Globus pallidus (tissue), 1 donor: ENCODE measurements at places on chromosomes 3 and 15.

DNA sequence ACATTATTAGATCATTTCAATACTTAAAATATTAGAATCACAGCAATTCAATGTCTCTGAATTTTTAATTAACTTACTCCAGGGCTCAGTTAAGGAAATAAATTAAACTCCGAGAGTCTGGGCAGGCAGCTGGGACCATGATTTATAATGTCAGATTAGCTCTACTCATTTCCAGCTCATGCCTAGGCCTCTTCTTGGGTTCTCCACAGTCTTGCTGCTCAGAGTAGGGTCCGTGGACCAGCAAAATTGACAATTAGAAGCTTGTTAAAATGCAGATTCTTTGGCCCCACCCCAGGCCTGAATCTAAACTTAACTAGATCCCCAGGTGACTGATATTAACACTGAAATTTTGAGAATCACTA is 28.2 kb downstream of the ADAMTS9 start:
- no peak for DNase-seq

DNA sequence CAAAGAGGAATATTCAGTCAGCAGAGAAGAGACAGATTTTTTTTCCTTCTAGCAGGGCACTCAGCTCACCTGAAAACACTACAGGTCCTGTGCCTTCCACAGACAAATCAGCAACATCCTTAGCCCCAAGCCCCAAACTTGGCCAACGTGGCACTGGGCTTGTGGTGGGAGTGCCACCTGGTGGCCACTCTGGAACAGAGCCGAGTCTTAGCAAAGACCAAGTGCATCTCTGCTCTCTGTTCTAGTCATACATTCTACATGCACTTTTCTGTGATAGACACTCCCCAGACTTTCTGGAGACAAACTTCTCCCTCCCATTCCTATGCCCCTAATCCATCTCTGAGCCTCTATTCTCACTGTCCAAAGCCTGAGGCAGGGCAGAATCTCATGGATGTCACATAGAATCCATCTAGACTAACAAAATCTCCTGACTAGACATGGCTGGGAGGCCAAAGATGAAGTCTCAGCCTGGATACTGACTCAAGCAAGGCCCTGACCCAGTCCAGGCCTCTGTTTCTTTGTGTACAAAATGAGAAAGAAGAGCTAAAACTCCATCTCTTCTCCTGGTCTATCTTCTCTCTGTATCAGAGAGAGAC is 5.1 kb upstream of the SEMA7A start:
- DNase-seq: peak; percentile 83

GRCh38 chr3:40432793-40433192 is 24.3 kb upstream of the RPL14 start:
- no peak for DNase-seq

DNA sequence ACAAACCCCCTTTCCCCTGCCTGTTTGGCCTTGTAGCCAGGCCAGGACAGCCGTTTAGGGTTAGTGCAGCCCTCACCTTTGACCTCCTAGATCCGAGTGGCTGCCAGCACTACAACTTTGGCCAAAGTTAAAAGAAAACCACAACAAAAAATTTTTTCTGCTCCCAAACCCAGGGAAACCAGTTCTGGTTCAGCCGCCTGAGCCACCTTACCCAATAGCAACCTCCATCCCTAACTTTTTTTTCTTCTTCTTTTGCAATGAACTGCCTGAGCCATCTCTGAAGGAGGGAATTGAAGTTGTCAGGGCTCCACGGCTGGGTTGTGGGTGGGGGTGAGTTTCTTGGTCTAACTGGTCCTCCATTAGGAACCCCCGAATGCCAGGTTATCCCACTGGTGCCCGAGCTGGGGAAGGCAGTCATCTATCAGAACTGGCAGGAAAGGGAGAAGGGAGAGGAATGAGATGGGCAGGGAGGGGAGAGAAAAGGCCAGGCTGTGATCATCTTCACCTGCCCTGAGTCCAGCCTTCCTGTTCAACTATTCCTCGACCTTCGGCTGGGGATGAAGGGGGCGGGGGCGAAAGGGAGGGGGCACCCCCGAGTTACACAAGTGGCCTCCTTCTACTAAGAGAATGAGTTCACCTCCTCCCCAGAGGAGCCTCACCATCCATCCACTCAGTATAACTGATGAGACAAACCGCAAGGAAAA is 6.2 kb upstream of the NR2F2 start:
- DNase-seq: no peak

GRCh38 chr3:131543714-131544113 is 40.9 kb upstream of the MRPL3 start:
- peak; percentile 2 for DNase-seq

DNA sequence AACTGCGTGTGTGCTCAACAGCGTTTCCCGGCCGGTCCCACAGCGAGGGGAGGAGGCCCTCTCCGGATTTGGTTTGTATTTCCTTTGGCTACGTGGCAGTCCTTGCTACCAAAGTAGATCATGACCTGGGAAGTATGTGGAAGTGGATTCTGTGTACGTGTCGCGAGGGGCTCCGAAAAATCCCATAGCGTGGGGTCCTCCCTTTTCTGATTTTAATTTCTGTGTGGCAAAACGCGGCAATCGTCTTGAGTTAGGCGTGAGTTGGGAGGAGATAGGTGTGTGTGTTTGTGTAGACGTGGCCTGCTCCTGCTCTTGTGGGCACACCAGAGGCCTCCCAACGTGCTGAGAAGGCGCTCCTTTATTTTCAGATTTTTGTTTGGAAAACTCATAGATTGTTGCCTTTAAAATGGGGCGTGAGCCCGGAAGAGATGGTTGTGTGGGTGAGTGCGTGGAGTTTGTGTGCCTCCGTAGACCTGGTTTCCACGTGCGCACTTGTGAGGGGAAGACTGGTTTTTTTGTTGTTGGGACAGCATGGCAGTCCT is 1.2 kb downstream of the TRIM71 start:
- no peak for DNase-seq

- DNase-seq: no peak
Measured at GRCh38 chr3:72141264-72141663, 356.3 kb upstream of the PROK2 start.

GRCh38 chr15:45534821-45535220 is 12.3 kb upstream of the SLC30A4 start:
- peak; percentile 86 for DNase-seq

DNA sequence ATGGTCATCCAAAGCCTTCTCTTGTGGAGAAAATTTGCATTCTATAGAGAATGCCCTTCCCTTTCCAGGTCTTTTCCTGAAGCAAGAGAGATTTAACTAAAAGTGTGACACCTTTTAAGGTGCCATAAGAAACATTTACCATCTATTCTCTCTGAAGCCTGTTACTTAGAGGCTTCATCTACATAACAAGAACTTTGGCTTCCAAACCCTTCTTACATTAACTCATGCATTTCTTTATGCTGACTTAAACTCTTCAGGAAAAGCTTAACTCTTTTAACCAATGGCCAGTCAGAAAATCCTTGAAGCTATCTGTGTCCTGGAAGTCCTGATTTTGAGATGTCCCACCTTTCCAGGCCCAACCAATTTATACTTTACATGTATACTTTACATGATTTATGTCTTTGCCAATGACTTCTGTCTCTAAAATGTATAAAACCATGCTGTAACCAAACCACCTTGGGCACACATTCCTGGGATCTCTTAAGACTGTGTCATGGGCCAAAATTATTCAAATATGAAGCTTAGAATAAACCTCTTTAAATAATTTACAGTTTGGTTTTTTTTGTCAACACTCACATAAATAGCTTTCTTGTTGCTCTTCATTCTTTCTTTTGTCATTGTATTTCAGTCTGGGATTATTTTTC is 472.6 kb upstream of the NECTIN3 start:
- DNase-seq: no peak

- no peak for DNase-seq
Measured at GRCh38 chr3:127722091-127722784, 49.5 kb downstream of the ABTB1 start.

DNA sequence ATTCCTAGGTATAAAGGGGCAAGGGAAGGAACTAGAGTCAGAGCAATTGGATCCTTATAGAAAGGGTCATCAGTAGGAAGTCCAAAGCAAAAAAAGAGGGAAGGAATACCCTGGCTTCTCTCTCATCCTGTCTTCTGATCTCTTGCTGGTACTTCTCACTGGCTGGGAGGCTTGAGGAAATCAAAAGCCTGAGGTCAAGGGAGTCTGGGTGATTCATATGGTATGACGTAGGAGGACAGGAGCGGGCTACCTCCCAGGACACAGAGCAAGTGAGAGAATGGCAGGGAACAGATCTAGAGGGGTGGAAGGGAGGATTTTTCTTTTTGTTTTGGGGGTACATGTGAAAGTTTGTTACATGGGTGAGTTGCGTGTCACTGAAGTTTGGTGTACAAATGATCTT is 76.0 kb downstream of the CFAP20DC start:
- no peak for DNase-seq

GRCh38 chr3:106345353-106346027 is 476.7 kb upstream of the CBLB start:
- no peak for DNase-seq

GRCh38 chr15:90013503-90013937 is 12.4 kb downstream of the ZNF710 start:
- no peak for DNase-seq

- no peak for DNase-seq
Measured at GRCh38 chr15:23686466-23687142, 501 bp downstream of the NDN start.

GRCh38 chr3:52530918-52531826 is 2.5 kb downstream of the NT5DC2 start:
- DNase-seq: no peak

GRCh38 chr15:83290236-83290635 is 5.8 kb upstream of the BNC1 start:
- DNase-seq: no peak

GRCh38 chr3:57007521-57008460 is 52.7 kb upstream of the SPATA12 start:
- no peak for DNase-seq

GRCh38 chr3:142945023-142945422 is 18.5 kb downstream of the PAQR9 start:
- no peak for DNase-seq

DNA sequence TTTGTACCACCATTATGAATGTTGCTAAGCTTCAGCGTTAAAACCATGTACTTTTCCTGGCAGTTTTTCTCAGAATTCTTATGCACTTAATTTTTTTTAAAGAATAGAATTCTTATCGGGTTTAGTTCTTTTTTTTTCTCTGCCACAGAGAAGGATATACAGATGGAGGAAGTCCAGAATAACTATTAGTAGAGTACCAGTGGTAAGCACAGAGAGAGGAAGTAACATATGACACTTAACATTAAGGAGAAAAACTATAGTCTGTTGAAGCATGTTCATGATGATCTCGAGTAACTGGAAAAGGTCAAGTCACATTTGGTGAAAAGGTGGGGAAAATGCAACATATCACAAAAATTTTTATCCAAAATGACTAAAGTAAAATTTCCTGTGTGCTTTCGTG is 68.9 kb downstream of the RNF13 start:
- DNase-seq: no peak

DNA sequence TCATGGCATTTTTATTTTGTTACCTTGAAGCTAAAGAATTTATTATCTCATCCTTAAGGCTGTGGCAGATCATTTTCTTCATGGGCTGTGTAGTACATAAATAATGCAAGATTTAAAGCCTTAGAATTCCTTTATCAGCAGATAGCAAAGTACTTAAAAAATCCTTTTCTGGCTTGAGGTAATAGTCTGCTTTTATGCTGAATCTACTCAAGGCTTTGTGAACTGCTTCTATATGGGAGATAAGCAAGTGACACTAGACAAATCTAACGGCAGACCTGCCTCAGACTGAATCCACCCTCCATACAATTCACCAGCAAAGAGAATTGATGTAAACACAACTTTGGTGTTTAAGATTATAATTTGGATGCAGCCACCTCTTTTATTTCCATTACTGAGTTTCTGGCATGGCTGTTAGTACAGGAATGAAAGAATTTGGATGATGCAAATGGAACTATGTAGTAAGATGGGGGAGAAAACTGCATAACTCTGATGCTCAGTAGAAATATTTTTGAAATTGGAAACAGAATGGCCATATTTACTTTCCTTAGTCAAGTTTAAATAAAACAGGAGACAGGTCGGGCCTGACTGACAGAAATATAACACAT is 1121.5 kb downstream of the NAALADL2 start:
- DNase-seq: no peak

DNA sequence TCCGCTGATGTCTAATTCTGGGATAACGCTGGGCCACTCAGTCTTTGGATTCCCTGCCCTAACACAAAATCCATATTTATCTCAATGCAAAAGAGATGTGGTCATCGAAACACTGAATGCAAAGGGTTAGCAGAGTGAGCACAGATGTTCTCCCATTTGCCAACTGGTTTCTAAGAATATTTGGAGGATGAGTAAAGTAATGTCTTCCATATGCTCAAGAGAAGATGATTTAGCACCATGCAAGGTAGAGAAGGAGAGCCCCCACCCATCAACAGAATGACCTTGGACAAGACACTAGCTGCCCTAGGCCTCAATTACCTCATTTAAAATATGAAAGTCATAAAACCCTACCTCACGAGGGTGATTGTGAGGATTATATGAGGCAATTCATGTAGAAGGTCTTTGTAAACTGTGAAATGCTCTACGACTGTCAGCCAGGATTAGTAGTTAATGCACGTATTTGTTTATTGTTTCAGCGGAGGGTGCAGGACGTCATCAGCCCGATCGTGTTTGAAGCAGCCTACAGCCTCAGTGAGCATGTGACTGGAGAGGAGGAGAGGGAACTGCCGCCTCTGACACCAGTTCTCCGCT is 232.9 kb upstream of the CTDSPL start:
- DNase-seq: peak; percentile 36

DNA sequence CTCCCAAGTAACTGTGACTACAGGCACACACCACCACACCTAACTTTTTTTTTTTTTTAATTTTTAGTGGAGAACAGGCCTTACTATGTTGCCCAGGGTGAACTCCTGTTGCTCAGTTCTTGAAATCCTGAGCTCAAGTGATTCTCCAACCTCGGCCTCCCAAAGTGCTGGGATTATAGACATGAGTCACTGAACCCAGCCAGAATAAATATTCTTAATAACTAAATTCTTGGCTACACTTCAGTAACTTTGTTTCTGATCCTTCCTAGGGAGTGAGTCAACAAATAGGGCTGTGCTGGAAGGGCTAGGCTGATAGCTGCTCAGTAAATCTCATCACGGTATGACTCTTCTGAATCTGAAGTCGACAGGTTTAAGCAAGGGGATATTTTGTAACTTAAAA is 56.6 kb downstream of the P3H2 start:
- no peak for DNase-seq

DNA sequence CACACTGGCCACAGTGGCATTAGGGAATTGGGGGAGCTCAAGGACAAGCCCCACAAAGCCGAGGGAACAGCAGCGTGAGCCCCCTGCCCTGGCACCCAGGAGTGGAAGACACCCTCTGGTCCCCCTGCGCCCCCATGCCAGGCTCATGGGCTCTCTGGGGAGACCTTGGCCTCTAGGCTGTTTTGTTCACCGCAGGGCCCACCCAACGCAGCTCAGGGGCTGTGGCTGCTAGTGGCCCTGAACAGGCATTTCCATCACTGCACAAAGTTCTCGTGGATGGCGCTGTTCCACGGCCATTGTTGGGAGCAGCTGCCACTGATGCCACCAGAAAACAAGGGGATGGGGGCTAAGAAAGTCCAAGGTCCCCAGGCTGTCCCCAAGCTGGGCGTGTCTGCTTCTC is 147.7 kb downstream of the NSMCE3 start:
- no peak for DNase-seq
